ENCODE measurements at places on chromosomes 6 and 20. TPM values are rescaled to one million over a fixed set of nuclear protein-coding genes. Genes with fewer than 3 reads are reported as not detected.

TSBP1 gene
- not detected for total RNA-seq

HLA-G gene
- 0.27 TPM for total RNA-seq

SLC25A27 gene
- total RNA-seq, result 6.9 TPM

ELOVL2 gene
- total RNA-seq, result 0.18 TPM

BPI gene
- not detected for total RNA-seq

RAET1G gene
- 12.0 TPM for total RNA-seq

HMGN4 gene
- 51.8 TPM for total RNA-seq

- no peaks in the 10 kb centered on the region for H3K27me3 ChIP-seq
- no peaks in the 10 kb centered on the region for H3K36me3 ChIP-seq
- no peak overlapping the region for H3K4me3 ChIP-seq
- no peak overlapping the region for H3K27ac ChIP-seq
- no peak for DNase-seq
Measured at GRCh38 chr6:98724537-98724936, 109.8 kb upstream of the POU3F2 start.

- H3K27ac ChIP-seq, result no peak overlapping the region
- H3K27me3 ChIP-seq, result no peaks in the 10 kb centered on the region
- H3K36me3 ChIP-seq, result peaks cover 9% of the 10 kb centered on the region
Measured at GRCh38 chr6:38057994-38058393, 238.5 kb downstream of the ZFAND3 start.

GRCh38 chr6:25713824-25714223 is 40.7 kb upstream of the SLC17A4 start:
- no peak for DNase-seq
- H3K36me3 ChIP-seq, result no peaks in the 10 kb centered on the region
- no peak overlapping the region for H3K4me3 ChIP-seq
- H3K27me3 ChIP-seq, result no peaks in the 10 kb centered on the region

- no peak for DNase-seq
- no peaks in the 10 kb centered on the region for H3K27me3 ChIP-seq
- no peaks in the 10 kb centered on the region for H3K36me3 ChIP-seq
- no peaks in the 10 kb centered on the region for H3K4me1 ChIP-seq
Measured at GRCh38 chr20:48595495-48596333, 232.1 kb downstream of the PREX1 start.

- H3K4me1 ChIP-seq, result peaks cover 31% of the 10 kb centered on the region
- peak overlapping the region; percentile 92 for H3K4me3 ChIP-seq
- H3K27ac ChIP-seq, result peak overlapping the region; percentile 98
- no peaks in the 10 kb centered on the region for H3K27me3 ChIP-seq
- peak; percentile 75 for DNase-seq
- H3K36me3 ChIP-seq, result no peaks in the 10 kb centered on the region
Measured at GRCh38 chr6:15248451-15249370, 2.8 kb downstream of the JARID2 start.

- H3K4me1 ChIP-seq, result peaks cover 87% of the 10 kb centered on the region
- H3K36me3 ChIP-seq, result no peaks in the 10 kb centered on the region
- no peak overlapping the region for H3K27ac ChIP-seq
Measured at GRCh38 chr6:134451529-134451928, 133.6 kb upstream of the SGK1 start.

DNA sequence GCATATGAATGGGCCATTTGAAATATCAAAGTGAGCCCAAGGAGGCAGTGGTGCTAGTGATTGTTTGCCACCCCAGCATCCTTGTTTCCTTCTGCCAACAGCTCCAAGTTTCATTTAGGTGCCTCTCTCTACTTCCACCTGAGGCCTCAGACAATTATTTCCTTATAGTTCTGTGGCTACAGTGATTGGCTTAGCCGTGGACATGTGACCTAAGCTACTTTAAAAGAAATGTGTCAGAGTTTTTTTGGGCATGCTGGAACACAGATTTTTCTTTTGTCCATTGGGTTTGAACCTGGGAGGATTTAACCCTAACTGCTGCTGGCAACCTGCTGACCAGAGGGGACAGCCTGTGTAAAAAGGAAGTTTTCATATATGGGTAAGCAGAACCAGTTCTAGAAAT is 319.4 kb downstream of the CD109 start:
- DNase-seq, result no peak
- no peak overlapping the region for H3K27ac ChIP-seq
- H3K27me3 ChIP-seq, result no peaks in the 10 kb centered on the region
- H3K36me3 ChIP-seq, result no peaks in the 10 kb centered on the region

DNA sequence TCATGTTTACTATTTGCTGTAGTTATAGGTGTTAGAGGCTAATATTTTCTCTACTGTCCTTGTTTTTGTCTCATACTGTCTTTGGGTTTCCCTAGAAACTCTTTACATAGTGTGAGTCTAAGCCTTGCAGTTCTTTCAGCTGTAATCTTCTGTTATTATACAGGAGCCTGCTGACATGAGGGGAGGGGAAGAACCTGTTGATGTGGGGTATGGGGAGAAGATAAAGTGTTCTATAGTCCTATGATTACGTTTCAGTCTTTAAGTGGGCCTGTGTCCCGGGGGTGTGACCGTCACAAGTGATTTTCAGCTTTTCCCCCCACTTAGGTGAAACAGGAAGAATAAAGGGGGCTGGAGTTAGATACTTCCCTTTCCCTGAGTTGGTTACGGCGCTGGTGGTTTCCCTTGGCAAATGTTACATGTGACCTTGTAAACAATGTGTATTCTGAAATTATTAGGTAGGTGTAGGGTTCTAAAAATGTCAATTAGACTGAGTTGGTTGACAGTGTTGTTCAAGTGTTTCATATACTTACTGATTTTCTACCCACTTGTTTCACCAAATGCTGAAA is 41.3 kb downstream of the REV3L start:
- H3K4me3 ChIP-seq, result no peak overlapping the region
- H3K27me3 ChIP-seq, result no peaks in the 10 kb centered on the region
- H3K27ac ChIP-seq, result no peak overlapping the region
- H3K4me1 ChIP-seq, result no peaks in the 10 kb centered on the region
- DNase-seq, result no peak
- H3K36me3 ChIP-seq, result no peaks in the 10 kb centered on the region

DNA sequence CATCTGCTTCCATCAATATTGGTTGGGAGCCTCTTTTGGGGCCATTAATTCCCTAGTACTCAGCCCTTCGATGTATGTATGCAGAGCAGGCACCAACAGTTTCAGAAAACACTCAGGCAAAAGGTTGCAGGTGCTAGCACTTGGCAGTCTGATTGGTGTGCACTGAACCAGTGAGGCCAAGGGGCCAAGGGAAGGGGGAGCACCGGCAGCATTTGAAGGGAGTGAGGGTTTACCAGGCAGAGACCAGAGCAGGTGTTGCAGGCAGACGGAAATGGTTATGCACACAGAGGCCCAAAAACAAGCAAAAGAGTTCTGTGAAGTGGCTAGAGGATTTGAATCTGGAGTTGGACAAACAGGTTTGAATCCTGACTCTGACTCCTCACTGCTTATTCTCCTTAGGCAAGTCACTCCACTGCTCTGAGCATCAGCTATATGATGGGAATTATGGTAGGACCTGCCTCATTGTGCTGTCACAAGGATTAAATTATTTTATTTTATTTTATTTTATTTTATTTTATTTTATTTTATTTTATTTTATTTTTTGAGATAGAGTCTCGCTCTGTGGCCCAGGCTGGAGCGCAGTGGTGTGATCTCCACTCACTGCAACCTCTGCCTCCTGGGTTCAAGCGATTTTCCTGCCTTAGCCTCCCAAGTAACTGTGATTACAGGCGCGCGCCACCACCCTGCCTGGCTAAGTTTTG is 58.1 kb upstream of the SHLD1 start:
- H3K27ac ChIP-seq, result no peak overlapping the region
- H3K4me3 ChIP-seq, result no peak overlapping the region
- no peak for DNase-seq
- peaks cover 14% of the 10 kb centered on the region for H3K4me1 ChIP-seq

GRCh38 chr20:57594092-57594951 is 25.9 kb downstream of the ZBP1 start:
- no peak overlapping the region for H3K4me3 ChIP-seq
- H3K27ac ChIP-seq, result no peak overlapping the region
- peaks cover 5% of the 10 kb centered on the region for H3K4me1 ChIP-seq
